ENCODE measurements at places on chromosomes 11 and 22.

GRCh38 chr11:134915881-134916280 is 503.8 kb upstream of the B3GAT1 start:
- DNase-seq = no peak

GRCh38 chr22:47804281-47804680 is 1041.8 kb downstream of the TBC1D22A start:
- no peak for DNase-seq

GRCh38 chr22:40997520-40997919 is 46.3 kb downstream of the RBX1 start:
- no peak for DNase-seq

- no peak for DNase-seq
Measured at GRCh38 chr11:119567688-119568582, 145.0 kb upstream of the THY1 start.

DNA sequence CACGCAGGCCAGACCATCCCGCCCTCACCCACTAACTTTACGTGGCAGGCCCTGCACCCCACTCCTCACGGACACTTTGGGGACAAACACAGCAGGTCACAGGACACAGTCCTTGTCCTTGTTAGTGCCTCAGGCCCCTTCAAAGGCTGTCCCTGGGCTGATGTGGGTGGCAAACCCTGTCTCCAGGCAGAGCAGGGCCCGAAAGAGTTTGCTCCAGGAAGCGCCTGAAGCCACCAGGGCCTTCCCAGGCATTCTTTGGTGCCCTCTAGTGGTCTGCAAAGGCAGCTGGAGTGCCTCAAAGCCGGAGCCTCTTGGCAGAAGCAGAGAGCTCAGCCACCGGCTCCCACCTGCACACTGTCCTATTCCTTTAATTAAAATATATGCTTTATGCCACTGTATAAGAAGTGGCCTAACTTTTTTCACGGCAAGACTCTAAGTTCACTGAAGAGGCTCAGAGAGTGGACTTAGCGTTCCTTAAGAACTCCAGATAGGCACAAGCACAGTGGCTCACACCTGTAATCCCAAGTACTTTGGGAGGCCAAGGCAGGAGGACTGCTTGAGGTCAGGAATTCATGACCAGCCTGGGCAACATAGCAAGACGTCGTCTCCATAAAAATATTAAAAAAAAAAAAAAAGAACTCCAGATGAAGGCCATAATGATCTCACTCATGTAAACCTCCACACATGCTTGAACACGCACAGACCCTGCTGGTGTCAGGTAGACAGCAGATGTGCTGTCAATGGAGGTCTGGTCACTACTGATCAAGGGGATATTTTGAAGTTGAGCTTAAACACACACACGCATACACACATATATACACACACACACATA is 11.1 kb downstream of the TXN2 start:
- DNase-seq = peak; percentile 68

- peak; percentile 4 for DNase-seq
Measured at GRCh38 chr11:85086504-85087284, 540.5 kb downstream of the DLG2 start.

DNA sequence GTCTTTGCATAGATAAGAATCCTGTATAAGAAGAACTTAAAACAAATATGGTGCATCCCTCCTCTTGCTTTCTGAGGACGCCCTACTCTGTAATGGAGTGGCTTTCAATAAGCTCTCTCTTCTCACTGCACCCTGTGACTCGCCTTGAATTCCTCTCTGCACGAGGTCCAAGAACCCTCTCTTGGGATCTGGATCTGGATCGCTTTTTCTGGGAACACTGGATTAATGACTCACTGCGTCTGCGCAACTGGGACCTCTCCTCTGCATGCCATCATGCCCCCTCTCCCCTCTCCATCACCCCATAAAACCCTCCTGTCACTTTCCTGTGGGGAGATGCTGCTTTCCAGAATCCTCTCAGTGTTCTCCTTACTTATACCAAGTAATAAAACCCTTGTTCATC is 15.1 kb upstream of the CABP2 start:
- no peak for DNase-seq

DNA sequence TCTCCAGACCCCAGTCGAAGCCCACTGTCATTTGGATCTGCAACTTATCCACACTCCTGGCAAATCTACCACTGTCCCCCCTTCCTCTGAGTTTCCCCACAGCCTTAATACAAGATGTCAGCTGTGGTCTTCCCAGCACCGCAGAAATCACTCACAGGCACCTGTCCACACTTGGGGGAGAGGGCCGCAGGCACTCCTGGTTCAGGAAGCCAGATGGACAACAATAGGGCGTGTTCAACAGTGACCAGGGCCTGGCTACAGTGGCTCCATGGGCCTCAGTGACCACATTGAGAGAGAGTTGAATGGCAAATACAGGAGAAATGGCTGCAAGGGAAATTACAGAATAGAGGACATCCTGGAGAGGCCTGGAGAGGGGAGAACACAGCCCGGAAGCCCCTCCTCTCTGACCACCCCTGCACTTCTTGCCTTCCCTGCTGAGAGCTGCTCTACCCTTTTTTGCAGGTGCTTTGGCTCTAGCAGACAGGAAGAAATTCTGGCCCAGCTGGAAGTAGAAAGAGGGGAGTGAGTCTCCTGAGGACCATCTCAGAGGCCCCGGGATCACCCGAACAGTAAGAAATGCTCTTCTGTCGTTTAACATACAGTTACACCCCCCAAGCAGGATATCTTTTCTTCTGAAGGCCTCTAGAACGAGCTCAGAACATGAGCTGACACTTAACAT is 164.6 kb downstream of the FEZ1 start:
- DNase-seq = no peak

DNA sequence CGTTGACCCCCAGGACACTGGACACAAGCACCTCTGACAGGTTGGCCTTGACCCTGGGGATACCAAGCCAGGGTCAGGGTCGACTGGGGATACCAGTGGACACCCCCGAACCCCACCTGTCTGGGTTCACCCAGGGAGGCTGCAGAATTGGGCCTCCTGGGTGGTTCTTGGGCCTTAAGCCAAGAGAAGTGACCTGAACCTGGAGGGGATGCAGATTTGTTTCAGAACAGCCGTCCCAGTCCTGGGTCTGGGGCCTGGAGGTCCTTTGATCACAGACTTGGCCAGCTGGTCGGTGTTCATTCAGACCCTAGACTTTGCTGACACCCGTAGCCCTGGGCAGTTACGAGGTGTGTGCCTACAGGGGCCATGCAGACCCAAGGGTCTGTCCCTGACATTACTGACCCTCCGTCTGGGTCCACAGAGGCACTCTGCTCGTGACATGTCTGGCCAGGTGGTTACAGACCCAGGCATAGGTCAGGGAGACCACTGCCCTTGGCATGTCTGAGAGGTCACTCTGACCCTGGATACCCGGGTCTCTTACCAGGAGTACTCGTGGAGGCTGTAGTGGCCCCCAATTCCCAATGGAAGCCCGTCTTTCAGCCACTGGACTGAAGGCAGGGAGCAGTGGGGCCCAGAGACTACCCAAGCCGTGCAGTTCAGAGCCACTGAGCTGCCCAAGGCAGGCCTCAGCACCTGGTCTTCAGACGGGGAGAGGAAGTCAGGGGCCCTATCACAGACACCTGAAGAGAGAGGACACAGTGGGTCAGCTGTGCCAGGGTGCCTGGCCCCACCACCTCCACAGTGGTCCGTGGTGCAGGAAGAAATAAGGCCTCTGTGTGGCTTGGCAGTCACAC is 6.4 kb downstream of the SIGIRR start:
- DNase-seq = no peak

- DNase-seq = no peak
Measured at GRCh38 chr22:44428941-44429830, 68.8 kb downstream of the RTL6 start.

GRCh38 chr22:31991102-31991839 is 46.9 kb downstream of the YWHAH start:
- no peak for DNase-seq

GRCh38 chr22:48618326-48618725 is 1209.3 kb downstream of the BRD1 start:
- no peak for DNase-seq

DNA sequence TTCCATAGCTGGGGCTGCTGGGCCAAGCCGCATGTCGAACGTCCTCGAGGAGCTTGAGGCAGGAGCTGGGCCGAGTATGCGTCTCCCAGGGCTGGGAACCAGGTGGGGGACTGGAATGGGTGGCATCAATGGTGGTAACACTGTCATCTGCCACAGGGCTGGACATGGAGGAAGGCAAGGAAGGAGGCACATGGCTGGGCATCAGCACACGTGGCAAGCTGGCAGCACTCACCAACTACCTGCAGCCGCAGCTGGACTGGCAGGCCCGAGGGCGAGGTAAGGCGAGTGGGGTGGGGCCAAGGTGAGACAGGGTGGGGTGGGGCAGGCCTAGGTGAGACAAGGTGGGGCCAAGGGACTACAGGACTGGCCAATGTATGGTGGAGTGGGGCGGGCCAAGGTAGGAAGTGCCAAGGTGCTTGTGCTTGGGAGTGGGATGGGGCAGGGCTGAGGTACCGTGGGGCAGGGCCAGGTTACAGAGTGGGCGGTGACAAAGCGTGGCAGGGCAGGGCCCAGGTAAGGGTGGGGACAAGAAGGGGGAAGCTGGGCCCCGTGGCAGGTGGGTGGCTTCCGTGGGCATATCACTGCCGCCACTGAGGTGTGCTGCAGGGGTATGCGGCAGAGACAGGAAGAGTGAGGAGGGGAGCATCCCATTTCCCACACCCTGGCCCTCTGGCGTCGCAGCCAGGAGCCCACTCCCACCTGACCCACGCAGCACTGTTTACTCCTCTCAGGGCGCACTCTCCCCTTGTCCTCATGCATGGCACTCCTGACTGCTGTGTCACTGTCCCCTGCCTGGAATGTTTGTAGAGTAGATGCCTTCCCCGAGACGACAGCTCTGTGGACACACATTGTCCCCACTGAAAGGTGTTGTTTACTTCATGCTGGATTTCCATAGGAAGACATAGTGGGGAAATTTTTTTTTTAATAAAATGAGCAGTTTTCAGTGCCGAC is 27.5 kb upstream of the DGCR8 start:
- no peak for DNase-seq

GRCh38 chr22:23146478-23147205 is 1.4 kb downstream of the RAB36 start:
- DNase-seq = no peak

DNA sequence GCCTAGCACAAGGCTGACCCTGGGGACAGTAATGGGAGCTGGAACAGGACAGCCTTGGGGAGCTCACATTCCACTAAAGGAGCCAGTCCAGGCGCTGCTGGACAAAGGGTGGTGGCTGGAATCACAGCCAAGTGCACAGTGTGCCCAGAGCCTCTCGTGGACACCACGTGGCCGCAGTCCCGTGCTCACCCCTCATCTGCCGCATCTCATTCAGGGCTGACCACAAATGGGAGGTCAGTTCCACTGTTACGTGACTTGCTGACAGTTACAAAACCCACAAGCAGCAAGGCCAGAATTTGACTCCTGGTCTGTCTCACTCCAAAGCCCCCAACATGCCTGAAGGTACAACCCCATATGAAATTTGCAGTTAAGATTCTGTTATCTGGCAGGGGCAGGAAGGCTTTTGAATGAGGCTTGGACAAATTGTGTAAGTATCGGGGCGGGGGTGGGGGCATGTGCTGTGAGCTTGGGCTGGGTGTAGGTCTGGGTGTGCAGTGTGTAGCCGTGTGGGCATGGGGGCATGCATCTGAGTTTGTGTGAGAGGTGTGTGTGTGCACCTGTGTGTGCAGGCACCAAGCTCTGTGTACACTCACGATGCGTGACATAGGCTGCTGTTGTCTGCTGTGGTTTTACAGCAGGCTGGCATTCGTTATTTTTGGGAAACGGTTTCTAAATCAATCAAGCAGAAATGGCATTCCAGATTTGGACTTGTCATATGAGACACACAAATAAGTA is 301.7 kb downstream of the BRD1 start:
- DNase-seq = no peak

- DNase-seq = peak; percentile 29
Measured at GRCh38 chr11:116835042-116835772, 2.2 kb downstream of the APOA1 start.

DNA sequence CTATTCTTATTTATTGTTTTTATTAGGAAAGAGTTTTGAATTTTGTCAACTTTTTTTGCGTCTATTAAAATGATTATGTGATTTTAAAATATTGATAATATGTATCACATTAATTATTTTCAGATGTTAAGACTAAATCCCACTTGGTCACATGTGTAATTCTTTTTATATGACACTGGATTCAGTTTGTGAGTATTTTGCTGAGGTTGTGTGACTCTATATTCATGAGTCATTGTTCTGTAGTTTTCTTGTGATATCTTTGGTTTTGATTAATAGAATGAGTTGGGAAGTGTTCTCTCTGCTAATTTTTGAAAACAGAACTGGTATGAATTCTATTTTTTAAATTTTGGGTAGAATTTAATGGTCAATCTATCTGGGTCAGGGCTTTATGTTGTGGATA is 317.9 kb downstream of the ETS1 start:
- no peak for DNase-seq

- DNase-seq = no peak
Measured at GRCh38 chr11:7480113-7480512, 5.2 kb upstream of the OLFML1 start.

- DNase-seq = no peak
Measured at GRCh38 chr11:66363187-66363601, 8.4 kb downstream of the SLC29A2 start.

DNA sequence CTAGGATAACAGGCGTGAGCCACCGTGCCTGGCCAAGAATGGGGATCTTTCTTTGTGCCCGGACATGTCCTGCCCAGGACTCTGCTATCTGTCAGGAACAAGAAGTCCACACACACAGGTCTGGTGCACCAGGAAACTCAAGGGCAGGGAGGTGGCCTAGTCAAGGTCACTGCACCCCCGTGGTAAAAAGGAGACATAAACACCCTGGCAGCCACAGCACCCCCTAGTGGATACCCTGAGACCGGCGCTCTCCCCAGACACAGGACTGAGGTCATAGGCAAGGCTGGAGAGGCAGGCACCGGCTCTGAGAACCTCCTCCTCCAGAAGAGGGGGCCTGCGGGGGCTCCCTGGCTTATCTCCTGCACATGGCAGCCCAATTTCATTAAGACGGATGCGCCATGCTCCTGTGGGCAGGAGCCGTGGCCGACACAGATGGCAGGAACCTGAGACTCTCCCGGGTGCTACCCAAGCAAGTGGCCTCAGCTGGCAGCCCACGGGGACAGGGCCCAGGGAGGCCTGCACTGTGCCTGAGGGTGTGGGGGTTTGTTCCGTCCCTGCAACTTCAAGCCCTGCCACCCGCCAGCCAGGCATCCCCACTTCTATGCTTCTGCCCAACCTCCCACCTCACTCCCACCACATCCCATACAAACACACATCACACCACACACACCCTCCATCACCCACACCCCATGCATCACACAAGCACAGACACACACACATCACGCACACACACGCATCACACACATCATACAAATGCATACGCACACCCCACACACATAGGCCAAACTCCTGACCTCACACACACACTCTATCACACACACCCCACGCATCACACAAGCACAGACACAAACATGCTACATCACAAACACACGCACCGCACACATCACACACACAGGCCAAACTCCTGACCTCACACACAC is 19.6 kb downstream of the MACROD1 start:
- DNase-seq = no peak

DNA sequence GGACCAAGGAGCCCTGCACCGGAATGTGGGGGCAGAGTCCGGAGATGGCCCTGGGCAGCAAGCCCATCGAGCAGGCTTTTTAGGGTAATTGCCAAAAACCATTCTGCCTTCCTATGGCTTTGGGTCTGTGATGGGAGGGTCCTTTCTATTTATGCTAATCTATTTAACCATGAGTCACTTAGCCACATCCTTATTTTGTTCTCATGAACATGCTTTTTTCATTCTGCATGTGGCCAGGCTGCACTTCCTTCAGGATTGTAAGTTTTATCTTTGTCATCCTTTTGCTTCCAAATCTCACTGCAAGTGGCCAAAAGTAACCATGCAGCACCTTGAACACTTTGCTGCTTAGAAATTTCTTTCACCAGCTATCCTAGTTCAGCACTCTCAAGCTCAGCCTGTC is 88.3 kb downstream of the EFCAB6 start:
- DNase-seq = no peak
